Lung microvascular endothelial cell (primary cell): ENCODE measurements at places on chromosomes 2 and 18. TPM values are rescaled to one million over a fixed set of nuclear protein-coding genes. Genes with fewer than 3 reads are reported as not detected.

DNA sequence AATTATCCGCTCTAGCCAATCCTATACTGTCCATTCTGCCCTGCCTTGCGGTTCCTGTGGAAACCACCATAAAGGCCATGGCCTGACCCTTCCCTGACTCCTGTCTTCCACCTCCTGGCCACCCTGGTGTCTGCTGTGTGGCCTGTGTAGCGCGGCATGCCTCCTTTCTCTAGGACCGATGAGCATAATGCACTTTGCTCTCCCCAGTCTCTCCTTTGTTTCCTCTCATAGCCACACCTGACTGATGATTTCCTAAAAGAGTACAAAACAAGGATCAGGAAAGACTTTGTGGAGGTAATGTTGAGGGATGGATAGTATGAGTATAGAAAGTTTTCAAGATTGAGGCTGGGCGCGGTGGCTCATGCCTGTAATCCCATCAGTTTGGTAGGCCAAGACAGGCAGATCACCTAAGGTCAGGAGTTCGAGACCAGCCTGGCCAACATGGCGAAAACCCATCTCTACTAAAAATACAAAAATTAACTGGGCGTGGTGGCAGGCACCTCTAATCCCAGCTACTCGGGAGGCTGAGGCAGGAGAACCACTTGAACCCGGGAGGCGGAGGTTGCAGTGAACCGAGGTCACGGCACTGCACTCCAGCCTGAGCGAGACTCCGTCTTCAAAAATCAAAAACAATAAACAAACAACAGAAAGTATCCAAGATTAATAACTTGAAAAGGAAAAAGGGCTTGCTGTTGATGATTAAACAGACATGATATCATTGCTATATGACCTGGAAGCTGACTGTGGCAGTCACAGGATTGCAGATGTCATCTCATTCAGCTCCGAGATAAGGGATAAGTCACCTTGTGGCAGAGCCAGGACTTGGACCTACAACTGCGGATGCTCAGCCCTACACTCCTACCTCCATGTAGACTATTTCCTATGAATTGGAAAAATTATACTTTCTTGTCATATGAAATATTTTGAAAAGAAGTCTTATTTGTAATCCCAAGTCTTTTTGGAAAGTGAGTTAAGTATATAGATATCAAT is 16.6 kb downstream of the SOWAHC start:
- no peak for DNase-seq

DNA sequence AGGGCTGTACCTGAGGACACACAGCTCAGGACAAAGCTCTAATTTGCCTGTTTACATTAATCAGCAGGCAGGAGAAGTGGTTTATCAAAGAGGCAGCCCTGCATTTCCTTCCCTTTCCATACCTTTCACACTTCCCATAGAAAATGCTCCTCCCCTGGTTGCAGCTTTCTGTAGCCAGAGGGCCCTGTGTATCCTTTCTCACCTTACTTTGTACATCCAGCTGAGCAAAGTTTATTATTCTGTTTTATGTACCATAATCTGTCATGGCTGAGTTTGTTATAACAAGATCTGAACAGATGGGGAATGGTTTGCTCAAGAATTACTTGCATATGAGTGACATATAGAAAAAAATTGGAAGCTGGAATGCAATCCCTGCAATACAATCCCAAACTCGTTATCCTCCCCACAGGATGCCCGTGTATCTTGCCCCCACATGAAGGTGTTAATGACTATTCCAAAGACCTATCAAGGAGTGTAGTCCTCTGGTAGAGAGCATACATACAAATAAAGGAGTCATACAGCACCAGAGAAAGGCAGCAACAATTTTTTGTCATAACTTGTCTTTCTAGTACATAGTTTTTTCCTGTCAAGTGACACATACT is 1025.8 kb upstream of the KLHL29 start:
- no peak for DNase-seq

DNA sequence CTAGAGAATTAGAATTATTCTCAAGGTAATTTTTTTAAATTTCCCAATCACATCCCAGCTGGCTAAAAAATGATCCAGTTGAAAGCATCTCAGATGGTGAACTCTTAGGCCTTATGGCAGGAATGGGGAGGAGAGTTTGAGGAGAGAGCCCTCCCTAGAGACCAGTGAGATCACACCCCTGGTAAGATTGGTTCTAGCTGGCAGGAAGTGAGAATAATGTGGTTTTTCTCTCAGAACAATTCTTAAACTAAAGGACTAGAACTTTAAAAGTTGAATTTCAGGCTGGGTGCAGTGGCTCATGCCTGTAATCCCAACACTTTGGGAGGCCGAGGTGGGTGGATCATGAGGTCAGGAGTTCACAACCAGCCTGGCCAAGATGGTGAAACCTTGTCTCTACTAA is 120.2 kb downstream of the MYO3B start:
- no peak for DNase-seq

DNA sequence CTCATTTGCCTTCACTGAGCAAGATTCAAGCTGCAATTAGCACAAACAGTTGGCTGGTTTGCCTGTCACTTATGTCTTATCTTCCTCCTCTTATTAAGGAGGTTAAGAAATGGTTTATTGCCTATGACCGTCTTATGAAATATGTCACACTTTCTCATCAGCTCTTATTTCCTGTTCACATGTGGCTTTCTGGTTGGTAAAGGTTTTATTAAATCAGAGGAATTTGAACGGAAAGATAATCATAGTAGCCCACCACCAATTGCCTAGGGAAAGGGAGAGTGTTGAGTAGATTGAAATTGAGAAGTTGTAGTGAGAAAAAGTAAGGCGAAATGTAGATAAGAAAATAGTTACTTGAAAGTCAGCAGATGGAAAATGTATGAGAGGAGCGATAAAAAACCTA is 4.2 kb upstream of the IL1R1 start:
- no peak for DNase-seq

GRCh38 chr2:38978296-38978903 is 88.7 kb downstream of the ARHGEF33 start:
- DNase-seq: no peak

The TXNDC9 gene
- 54.8 and 57.3 TPM in 2 replicates for total RNA-seq
